Transverse colon (tissue), 4 donors: ENCODE measurements at places on chromosomes 6 and 20. TPM values are rescaled to one million over a fixed set of nuclear protein-coding genes. Genes with fewer than 3 reads are reported as not detected.
A peak's percentile ranks its signal among the peaks of the same experiment; 100 is the strongest.

- DNase-seq = no peak
Observed at GRCh38 chr20:2405693-2406065, 25.0 kb downstream of the TGM6 start.

DNA sequence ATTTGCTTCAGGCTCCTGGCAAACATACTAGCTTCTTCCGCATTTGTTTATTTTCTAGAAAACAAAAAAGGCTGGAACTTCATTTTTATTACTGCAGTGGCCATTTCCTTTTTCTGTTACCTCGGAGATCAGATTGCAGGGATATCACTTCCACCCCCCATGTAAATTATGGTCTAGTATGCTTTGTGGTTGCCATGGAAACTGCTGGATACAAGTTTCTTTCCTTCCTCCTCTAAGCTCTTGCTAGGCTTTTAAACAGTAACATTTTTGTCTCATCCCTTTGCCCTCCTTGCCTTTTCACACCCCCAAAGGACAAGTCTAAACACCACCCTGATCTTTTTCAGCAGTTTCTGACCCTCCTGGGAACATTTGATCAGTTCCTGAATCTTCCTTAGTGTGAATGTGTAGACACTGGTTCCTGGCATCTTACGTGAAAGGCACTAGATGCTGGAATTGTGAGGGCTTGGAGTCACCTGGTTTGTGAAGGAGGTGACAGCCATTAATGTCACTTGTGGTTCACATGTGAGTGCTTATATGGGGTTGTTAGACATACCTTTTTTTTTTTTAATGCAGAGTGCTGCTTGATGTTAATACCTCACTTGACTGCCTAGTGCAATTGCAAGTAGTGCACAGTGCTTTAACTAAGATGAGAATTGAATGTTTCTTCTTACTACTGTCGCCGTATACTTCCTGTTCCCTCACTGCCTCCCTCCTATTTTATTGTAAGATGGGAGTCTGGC is 181.6 kb downstream of the JARID2 start:
- DNase-seq = no peak

GRCh38 chr6:128117916-128118315 is 217.1 kb upstream of the THEMIS start:
- no peak for DNase-seq

- no peak for DNase-seq
Observed at GRCh38 chr6:50846144-50846851, 27.6 kb downstream of the TFAP2B start.

- peak; percentile 17 for DNase-seq
Observed at GRCh38 chr20:56788041-56788670, 159.1 kb downstream of the TFAP2C start.

The ASIP gene
- not detected for total RNA-seq
